Skin of body (tissue), 3 donors: ENCODE measurements at places on chromosomes 1 and 21.

GRCh38 chr1:18569811-18570545, 60.7 kb upstream of the PAX7 start:
- DNase-seq = no peak

GRCh38 chr21:14526836-14527695, 19.0 kb downstream of the SAMSN1 start:
- no peak for DNase-seq

GRCh38 chr1:26289158-26290059, 9.5 kb downstream of the SH3BGRL3 start:
- DNase-seq = no peak

- peak; percentile 56 for DNase-seq
These were observed 7.1 kb upstream of the SSBP3 start for GRCh38 chr1:54413295-54413694.

DNA sequence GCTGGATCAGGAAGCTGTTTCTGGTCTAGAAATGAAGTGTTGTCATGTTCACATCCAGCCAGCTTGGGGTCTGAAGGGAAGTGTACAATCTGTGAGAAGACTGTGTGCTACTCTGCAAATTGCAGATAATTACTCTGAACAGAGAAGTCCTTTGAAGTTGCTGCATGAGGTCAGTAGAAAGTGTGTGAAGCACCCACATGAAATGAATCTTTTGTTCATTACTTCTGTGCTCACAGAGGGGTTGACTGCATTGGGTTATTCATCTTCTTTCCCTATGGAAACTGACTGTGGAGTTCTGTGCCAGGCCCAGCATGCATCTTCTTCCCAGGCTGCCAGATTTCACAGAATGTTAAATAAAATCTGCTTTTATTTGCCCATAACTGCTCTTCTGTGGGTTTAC, 47.1 kb downstream of the CTH start:
- no peak for DNase-seq

DNA sequence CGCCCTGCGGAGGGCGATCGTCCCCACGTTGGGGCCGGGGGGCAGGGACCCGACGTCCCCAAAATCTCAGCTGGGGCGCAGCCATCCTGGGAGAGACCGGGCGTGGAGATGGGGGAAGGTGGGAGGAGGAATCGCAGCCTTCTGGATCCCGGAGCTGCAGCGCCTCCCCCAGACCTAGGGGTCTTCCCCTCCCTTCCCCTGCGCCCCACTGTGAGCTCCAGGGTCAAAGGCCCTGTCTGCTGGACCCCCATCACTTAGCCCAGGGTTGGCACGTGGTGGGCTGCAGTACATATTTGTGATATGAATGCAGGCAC, 90.2 kb upstream of the VAMP3 start:
- no peak for DNase-seq

DNA sequence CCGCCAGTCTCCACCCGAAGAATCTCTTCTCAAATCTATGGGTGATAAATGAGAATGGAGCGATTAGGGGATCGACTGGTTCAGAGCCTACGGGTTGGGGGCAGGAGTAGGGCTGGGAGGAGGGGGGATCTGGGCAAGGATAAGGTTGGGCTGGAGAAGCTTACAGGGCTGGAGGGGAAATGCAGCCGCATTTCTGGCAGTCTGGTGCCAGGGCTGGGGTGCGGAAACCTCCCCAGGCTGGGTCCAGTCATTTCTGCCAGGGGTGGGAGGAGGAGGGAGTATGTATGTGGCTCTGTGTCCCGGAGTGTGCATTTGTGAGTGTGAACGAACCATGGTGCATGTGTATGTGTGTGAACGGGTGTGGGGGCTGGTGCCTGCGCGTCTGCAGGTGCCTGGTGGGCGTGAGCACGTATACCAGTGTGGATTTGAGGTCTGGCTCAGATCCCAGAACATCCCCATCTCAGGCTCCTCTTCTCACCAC, 10.2 kb downstream of the C1orf216 start:
- DNase-seq = peak; percentile 5

DNA sequence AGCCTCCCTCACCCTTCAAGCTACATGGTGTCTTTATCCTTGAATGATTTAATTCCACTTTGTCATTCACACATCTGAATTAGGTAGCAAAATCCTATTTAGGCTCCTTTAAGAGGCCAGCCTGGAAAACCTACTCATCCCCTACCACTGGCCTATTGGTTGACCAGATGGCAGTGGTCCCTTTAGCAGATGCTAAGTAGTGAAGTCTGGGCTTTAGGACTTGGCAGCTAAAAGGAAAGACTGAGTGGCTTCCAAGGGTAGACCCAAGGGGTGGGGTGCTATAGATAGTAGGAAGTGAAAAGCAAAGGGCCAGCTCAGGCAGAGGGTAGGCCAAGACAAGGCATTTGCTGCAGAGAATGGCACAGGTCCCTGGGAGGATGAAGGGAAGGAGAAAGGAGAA, 46.6 kb downstream of the KCNJ6 start:
- DNase-seq = no peak

- DNase-seq = no peak
These were observed 24.7 kb downstream of the CAPZB start for GRCh38 chr1:19460535-19461219.

DNA sequence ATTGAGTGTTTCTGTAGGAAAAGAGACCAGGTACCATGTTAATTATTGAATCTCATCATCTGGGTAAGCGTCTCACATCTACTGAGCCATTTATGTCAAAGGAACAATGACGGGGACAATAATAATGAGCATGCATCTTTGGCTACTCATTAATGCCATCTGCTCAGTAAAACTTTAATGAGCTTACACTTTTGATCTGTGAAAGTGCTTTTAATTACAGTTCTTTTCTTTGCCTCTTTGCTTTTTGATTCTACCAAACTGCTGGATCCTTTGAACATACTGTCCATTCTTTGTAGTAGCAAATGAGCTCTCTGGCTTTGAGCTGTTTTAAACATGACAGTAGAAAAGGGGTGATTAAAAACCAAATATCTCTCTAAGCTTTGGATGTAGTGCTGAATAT, 181.2 kb upstream of the IVNS1ABP start:
- DNase-seq = no peak

DNA sequence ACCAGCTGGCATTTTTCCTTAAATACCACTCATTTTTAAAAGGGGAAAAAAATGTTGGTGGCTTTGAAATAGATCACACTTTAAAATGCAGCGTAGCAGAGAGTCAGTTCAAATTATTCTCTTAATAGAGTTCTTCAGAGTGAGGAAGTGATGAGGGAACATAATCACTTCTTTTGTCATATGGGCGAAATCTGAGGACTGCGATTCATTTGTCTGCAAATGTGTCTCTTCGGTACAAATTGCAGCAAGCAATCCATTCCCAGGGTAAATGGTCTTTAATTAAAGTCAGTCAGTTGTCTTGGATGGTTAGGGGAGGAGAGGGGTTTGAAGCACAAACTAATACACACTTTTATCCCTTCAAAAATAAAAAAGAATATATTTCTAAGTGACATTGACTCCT, 86.0 kb upstream of the SELENON start:
- peak; percentile 19 for DNase-seq

DNA sequence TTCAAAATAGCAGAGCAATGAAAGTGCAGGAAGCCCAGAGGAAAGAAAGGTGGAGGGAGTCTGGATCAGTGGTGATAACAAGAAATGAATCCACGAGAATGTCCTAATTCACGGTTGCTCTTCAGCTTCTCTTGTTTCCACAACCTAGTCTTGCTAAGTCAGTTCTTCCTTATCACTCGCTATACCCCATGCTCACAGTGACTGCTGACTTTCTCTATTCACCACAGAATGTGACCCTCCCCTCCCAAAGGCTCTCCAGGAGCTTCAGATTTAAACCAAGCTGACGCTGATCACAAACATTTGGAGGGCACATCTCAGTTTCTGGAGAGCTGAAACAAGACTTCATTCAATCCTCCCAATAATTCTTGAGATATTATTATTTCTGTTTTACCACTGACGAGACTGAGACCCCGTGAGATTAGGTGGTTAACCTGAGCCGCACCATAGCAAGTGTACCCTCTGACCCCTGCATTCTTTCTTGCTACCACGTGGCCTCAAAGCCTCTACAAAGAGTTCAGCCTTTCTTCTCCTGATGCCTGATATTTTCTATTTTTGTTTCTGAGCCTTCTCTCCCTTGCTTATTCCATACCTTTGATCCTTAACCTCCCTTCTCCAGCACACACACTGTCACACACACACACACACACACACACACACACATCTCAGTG, 10.7 kb upstream of the CCN1 start:
- DNase-seq = no peak

DNA sequence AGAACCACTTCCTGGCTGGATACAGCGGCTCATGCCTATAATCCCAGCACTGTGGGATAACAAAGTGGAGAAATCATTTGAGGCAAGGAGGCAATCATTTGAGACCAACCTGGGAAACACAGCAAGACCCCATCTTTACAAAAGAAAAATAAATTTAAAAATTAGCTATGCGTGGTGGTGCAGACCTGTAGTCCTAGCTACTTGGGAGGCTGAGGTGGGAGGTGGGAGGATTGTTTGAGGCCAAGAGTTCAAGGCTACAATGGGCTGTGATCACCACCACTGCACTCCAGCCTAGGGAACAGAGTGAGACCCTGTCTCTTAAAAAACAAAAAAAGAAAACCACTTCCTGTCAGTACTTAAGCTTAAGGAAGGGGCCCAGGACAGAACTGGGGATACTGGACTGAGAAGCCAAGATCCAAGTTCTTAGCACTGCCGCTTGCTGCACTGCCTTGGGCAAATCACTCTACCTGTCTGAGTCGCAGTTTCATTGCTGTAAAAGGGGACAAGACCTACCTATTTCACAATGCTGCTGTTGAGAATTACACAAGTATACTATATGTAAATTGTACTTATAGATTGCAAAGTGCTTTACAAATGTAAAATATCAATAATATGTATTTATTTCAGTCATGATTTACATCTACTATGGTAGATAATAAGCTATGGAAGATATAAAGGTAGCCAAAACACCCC, 154.9 kb downstream of the RERE start:
- DNase-seq = no peak

- no peak for DNase-seq
These were observed 4.1 kb upstream of the WNT9A start for GRCh38 chr1:227951624-227952373.

DNA sequence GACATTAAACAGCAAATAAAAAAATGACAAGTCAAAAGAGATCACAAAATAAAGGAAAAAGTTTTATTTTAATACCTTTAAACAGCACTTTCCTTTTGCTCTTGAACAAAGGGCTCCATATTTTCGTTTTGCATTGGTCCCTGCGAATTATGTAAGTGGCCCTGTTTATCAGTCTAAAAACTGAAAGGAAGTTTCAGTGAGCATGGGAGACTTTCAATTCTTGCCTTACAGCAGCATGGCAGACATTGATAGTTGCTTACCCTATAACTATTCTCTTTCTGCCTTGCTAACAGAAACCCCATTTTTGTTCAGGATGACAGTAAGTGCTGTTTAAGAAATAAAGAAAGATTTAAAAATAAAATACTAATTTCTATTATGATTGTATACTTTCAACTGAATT, 5.2 kb upstream of the SH3GLB1 start:
- no peak for DNase-seq
